ENCODE measurements at places on chromosomes 7 and 10.

GRCh38 chr10:75762431-75762802 lies 331.0 kb downstream of the LRMDA start:
- DNase-seq: no peak

DNA sequence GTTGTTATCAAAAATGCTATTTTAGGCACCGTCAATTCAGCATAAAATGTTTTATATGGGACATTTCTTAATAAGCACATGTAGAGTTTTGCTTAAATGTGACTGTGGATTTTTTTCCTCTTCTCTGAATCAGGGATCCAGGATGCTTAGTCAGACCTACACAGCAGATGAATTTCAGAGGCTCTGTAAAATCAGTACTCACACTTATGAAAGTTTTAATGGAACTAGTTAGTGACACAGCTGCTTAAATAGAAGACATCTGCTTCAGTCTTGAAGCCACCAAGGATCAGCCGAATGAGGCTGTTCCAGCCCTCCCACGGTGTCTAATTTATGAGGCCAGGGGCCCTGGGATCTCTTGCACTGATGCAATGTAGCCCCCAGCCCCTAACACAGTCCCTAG lies 136.0 kb downstream of the MYOF start:
- no peak for DNase-seq

- no peak for DNase-seq
These were observed 249.8 kb upstream of the TCF7L2 start for GRCh38 chr10:112700215-112700671.

GRCh38 chr7:26441002-26441521 lies 149.4 kb downstream of the SNX10 start:
- no peak for DNase-seq

- DNase-seq: no peak
These were observed 311.9 kb downstream of the GRM8 start for GRCh38 chr7:126940723-126941307.

GRCh38 chr10:63219749-63220148 lies 86.6 kb downstream of the NRBF2 start:
- no peak for DNase-seq

DNA sequence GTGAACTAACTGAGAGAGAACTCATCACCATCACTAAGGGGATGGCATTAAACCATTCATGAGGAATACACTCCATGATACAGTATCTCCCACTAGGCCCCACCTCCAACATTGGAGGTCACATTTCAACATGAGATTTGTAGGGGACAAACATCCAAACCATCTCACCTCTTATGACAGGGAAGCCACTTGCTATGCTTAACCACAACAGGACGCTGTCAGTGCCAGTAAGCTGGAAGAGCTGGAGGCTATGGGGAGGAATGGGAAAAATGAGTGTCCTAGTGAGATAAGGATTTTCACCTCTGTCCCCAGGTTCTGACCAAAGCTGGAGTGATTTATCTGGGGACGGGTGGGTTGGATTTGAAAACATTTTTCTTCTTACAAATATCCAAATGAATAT lies 17.6 kb downstream of the PLCE1 start:
- no peak for DNase-seq

DNA sequence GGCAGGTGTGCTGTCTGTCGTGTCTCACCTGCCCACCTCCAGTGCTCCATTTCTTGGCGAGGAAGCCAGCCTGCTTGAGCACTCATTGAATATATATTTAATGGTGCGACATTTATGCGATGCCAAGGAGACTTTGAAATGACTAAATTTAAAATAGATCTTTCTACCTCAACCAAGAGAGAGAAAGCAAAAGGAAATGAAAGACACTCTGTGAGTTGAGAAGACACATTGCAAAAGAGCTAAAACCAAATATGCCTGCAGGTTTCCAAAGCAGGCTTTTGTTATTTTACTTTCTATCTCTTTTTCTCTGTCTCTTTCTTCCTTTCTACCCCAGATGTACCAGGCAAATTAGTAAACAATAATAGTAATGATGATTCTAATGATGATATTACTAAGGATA lies 53.6 kb upstream of the AOAH start:
- DNase-seq: no peak

- DNase-seq: no peak
These were observed 148.1 kb upstream of the PLXDC2 start for GRCh38 chr10:19668116-19668515.

- no peak for DNase-seq
These were observed 261.6 kb downstream of the WDR11 start for GRCh38 chr10:121112579-121113384.

All from GM13977 (cell line).